ENCODE measurements at places on chromosomes 4 and X.

GRCh38 chr4:16092682-16093319 is 9.0 kb upstream of the PROM1 start:
- no peak for DNase-seq

- DNase-seq = no peak
Observed at GRCh38 chr4:88130544-88131305, 27.7 kb downstream of the ABCG2 start.

GRCh38 chr4:103478734-103479133 is 241.1 kb downstream of the TACR3 start:
- no peak for DNase-seq

DNA sequence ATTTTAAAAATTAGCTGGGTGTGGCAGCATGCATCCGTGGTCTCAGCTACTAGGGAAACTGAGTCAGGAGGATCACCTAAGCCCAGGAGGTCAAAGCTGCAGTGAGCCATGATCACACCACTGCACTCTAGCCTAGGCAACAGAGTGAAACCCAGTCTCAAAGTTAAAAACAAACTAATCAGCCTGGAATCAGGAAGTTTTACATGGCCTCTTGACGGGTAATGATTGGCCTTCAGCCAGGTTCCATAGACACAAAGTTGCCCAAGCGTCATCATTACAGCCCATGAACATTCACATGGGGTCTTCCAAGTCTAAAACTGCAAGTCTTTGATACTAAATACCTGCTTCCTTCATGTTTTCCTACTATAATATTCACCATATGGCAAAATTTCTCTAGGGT is 10.0 kb upstream of the RGN start:
- no peak for DNase-seq

DNA sequence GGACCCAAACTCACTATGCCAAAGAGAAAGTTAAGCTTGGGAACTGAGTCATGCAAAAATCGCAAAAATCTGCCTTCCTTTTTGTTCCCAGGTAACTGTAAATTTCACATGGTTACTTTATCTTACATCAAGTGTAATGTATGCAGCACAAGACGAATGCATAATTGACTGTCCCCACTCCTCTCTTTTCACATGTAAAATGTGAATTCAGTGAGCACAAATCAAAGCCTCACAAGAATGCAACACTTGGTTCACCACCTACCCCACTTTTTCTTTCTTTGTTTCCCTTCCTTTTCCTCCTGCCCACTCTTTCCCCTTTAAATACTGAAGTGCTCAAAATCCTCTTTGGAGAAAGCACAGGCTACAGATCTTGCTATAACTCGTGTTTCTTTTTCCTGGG is 53.2 kb downstream of the MAGED4B start:
- DNase-seq = no peak

DNA sequence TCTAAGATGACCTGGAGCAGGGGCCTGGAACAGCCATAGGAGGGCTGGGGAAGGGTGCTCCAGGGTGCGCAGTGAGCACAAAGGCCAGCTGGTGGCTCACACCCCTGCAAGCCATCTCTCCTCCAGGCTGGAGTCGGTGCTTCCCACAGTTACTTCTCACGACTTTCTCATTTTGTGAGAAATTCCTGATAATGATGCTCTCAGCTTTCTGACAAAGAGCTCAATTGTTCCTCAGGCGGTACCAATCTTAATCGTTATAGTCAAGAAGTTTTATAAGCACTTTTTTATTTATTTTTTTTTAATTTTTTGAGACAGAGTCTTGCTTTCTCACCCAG is 11.7 kb upstream of the WFS1 start:
- DNase-seq = no peak

DNA sequence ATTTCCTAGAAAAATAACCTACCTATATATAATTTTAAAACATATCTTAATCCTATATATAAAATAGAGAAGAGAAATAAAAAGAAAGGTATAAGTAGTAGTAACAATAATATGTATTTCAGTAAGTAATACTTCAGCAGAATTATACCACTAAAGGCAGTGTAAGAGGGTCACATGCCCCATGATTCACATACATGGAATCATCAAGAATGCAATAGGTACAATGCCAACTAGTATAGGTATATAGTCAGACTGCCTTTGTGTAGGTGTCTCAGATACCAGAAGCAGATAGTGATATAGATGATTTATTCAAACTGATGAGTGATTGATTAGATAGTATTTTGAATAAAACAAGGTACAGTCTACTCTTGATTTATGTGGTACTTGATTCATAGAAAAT is 9.4 kb downstream of the AIMP1 start:
- DNase-seq = no peak

GRCh38 chr4:87543835-87544461 is 14.8 kb upstream of the SPARCL1 start:
- no peak for DNase-seq

DNA sequence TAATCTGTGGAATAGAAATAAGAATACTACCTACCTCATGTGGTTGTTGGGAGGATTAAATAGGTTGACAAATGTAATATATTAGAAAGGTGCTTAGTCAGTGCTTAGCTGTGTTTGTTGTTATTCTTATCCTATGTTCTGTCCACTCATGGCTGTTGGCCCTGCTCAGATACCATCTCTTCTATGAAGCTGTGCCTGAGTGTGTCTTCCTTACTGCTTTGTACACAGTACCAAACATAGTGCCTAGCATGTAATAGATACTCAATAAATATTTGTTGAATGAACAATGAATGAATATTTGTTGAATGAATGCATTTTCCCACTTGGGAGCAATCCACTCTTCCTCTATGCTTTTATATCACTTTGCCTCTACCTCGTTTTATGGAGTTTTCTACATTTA is 57.2 kb downstream of the NHS start:
- no peak for DNase-seq

- DNase-seq = no peak
Observed at GRCh38 chrX:6026429-6026828, 202.2 kb downstream of the NLGN4X start.

DNA sequence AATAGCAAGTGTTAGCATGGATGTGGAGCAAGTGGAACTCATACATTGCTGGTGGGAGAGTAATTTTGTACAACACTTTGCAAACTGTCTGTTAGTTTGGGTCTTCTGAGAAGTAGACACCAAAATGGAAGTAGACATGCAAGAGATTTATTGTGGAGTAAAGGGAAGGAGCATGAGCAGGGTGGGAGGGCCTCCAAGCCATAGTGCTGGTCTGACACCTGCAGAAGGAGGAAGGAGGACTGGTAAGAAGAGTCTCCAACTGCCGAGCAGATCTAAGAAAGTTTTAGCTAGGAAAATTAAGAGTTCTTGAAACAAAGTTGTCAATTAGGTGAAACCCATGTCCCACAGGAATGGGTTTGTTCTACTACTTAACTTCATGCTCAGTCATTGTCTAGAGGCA is 64.0 kb upstream of the DDIT4L start:
- no peak for DNase-seq

GRCh38 chr4:138110815-138111214 is 131.3 kb downstream of the SLC7A11 start:
- DNase-seq = no peak

DNA sequence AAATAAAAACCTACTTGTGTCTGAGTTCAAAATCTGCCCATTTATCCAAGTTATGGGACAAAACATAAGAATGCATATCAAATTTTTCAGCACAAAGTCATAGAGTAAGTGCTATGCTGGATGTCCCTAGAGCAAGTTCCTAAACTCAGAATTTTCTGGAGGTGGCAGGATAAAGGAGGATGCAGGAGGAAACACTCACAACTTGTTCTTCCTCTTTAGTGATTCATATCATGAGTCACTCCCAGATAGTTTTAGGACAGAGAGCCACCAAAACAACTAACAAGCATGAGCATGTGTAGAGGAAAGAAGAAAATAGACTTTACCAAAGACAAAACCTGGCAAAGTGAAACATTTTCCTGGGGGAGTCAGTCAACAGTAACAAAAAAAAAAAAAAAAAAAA is 302.7 kb downstream of the KCTD8 start:
- no peak for DNase-seq

GRCh38 chr4:153758688-153759406 is 977 bp downstream of the RNF175 start:
- DNase-seq = no peak

- no peak for DNase-seq
Observed at GRCh38 chr4:91935217-91935616, 368.5 kb upstream of the GRID2 start.

GRCh38 chrX:19556202-19556601 is 40.9 kb upstream of the MAP3K15 start:
- no peak for DNase-seq

GRCh38 chrX:38799995-38800580 is 1.2 kb upstream of the MID1IP1 start:
- DNase-seq = no peak

GRCh38 chr4:144709793-144710525 is 64.0 kb downstream of the HHIP start:
- DNase-seq = no peak

- DNase-seq = no peak
Observed at GRCh38 chr4:90030953-90031352, 96.2 kb upstream of the CCSER1 start.

DNA sequence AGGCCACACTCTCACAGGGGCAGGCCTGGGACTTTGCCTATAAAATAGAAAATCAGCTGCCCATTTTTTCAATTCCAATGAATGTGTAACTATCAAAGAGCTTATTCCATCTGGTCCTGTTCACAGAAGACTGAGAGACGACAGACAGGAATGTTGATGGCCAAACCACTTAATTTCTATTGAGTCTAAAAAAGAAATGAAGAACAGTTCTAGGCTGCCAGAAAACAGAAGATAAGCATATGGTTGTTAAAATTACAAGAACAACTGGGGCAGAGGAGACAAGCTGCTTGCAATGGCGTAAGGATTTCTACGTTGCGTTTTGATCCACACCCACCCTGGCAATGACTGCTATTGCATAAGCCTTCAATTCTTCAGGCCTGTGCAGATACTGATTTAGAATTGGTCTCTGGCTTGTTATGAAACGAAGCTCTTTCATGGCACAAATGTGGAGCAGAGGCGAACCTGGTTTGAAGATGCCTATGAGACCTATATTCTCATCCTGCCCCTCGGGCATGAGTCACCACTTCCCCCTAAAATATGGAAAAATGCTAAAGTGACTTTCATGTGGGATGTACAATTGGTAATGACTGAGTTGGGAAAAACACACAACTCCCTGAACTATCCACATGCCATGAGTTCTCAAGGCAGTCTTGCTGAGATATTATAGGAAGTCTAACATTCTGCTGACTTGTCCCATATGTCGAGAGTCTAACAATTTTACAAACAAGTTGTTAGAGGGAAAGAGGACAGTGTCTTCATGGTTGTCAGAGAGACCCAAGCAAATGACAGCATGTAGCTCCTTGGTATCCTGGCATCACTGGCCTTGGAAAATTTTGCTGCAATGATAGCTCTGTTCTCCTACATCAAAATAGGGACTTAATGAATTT is 37.9 kb upstream of the SORBS2 start:
- DNase-seq = no peak

DNA sequence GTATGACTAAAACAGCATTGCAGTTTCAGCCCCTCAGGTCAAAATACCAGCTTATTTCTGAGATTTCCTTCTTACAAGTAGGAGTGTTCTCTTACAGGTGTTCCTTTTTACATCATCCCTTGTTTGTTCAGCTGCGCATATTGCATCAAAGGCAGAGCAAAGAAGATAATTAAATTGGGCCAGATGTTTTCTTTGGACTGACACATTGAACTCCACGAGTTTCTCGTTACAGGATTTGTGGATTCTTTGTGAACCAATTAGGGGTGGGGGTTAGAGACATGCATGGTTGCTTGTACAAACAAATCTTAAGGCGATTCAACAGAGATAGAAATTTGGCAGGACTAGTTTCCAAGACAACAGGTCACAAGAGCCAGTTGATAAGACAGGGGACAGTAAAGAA is 95.7 kb downstream of the SPANXN4 start:
- DNase-seq = no peak

DNA sequence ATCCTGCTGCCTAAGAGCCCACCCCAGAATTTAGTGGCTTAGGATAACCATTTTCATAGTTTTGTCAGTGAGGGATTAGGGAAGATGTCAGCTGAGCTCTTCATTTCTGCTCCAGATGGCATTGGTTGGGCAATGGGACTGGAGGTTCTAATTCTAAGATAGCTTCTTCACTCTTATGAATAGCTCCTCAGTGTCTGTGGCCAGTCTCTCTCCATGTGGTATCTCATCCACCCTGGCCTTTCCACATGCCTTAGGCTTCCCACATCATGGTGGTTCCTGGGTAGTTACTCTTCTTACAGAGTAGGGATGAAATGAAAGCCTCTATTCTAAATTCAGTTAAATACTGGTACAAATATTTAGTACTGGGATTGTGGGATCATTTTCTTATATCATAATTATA is 31.3 kb downstream of the REPS2 start:
- DNase-seq = no peak

DNA sequence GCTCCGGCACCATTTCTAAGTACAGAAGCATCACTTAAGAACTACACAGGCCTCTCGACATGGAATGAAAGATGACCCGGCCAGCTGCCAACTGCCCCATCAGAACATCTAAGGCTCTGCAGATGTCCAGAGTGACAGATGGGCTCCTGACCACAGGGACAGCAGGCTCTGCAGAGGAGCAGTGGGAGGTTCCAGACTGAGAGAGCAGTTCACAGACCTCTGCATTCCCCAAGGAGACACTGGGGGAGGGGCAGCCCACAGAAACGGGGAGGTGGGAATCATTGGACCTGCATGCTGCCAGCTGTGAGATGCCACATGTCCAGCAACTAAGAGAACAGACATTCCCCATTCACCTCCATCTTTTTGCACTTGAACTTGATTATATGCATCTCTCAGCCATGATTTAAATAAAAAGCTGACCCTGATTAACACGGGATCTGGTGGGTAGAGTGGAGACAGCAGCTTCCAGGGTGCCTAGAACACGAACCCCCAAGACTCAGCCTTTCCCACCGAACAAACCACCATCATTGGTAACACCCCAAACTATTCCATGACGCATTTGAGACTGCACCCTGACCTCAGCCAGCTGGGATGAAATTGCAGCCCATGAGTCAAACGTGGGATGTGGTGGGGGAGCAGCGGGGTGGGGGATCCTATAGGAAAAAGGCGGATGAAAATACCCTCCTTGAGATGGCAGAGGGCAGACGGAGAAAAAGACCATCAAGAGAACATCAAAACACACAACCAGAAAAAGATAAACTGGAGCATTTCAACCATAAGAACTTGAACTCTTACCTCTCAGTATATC is 47.2 kb downstream of the AFAP1 start:
- no peak for DNase-seq

DNA sequence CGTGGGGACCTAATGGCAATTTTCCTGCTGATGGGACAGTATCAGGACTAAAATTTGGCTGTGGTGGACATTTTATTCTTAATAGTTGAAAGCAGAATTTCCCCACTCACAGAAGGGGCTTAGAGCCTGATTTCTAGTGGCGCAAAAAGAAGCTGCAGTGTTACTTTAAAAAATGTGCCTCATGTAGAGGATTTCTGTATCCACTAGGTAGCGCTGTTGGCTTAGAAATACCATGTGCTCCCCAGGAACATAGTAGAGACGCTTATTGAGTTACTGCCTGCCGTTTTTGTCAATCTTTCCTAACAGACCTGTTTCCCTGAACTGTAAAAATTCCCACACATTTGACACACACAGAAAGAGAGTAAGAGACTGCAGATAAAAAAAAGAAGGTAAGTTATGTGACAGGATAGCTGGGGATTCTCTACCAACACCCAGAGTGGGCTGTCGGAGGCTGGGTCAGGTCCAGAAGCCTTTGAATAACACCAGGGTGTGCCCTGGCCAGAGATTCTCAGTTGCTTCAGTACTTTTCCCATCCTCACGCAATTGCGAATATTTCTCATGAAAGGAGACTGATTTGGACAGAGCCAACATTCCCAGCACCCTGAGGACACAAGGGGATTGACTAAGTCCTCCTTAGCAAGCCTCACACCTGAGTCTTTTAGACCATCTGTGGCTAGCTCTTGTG is 88.4 kb downstream of the ZXDA start:
- peak; percentile 9 for DNase-seq

All from stimulated activated CD4-positive, alpha-beta T cell treated with anti-CD3 and anti-CD28 coated beads, Interleukin-2, amount 100 ng/mL, for 4 hours (primary cell).